ENCODE measurements at places on chromosomes 12 and 14. TPM values are rescaled to one million over a fixed set of nuclear protein-coding genes. Genes with fewer than 3 reads are reported as not detected.

FGF6 gene
- total RNA-seq = not detected

GRCh38 chr14:93333631-93334103, 831 bp upstream of the BTBD7 start:
- DNase-seq = no peak
- no peaks in the 10 kb centered on the region for H3K27me3 ChIP-seq
- peak overlapping the region; percentile 90 for H3K27ac ChIP-seq
- peak overlapping the region; percentile 86 for H3K4me3 ChIP-seq
- H3K36me3 ChIP-seq = no peaks in the 10 kb centered on the region

DNA sequence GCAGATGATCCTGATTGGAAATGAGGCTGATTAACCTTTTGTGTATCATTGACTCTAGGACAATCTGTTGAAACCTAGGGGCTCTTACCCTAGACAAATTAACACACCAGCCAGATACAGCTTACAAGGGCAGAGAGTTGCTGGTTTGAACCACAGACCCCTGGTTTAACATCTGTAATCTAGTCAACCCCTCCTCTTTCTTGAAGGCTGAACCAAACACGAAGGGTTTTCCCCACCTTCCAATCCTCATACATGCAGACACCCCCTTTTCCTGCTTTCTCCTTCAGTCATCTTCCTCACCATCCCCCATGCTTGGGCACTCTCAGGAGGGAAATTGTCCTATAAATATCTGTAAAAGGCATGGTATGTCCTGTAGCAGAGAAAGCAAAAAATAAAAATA, 126.0 kb upstream of the HIF1A start:
- peak overlapping the region; percentile 26 for H3K27ac ChIP-seq
- H3K4me1 ChIP-seq = no peaks in the 10 kb centered on the region
- no peaks in the 10 kb centered on the region for H3K36me3 ChIP-seq
- H3K27me3 ChIP-seq = no peaks in the 10 kb centered on the region
- peak overlapping the region; percentile 47 for H3K4me3 ChIP-seq

- H3K4me1 ChIP-seq = no peaks in the 10 kb centered on the region
- H3K4me3 ChIP-seq = no peak overlapping the region
- H3K27ac ChIP-seq = no peak overlapping the region
Observed at GRCh38 chr12:53603196-53603595, 23.0 kb downstream of the ATF7 start.

GRCh38 chr12:62903151-62903550, 31.8 kb downstream of the PPM1H start:
- no peaks in the 10 kb centered on the region for H3K4me1 ChIP-seq
- no peak overlapping the region for H3K27ac ChIP-seq
- DNase-seq = no peak
- no peaks in the 10 kb centered on the region for H3K27me3 ChIP-seq

AKAP3 gene
- total RNA-seq = 6.9 TPM

LMNTD1 gene
- total RNA-seq = not detected

DNA sequence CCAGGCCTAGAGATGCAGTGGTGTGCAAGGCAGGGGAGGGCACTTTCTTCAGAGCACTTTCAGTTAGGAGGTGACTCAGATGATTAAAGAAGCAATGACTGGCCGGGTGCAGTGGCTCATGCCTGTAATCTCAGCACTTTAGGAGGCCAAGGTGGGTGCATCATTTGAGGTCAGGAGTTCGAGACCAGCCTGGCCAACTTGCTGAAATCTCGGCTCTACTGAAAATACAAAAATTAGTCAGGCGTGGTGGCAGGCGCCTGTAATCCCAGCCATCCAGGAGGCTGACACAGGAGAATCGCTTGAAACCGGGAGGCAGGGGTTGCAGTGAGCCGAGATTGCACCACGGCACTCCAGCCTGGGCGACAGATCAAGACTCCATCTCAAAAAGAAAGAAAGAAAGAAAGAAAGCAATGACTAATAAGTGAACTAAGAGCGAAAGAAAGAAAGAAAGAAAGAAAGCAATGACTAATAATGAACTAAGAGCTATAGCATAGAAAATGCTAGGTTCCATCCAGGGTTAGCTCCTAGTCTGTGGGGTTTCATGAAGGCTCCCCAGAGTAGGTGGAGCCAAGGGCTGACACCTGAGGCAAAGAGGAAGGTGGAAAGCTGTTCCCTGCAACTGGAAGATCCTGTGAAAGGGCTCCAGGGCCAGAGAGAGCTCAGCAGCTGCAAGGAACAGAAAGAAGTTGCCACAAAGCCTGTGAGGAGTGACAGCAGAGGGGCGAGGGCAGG, 334.5 kb downstream of the CACNA1C start:
- H3K27ac ChIP-seq = no peak overlapping the region
- H3K4me3 ChIP-seq = no peak overlapping the region
- no peaks in the 10 kb centered on the region for H3K27me3 ChIP-seq
- peak; percentile 32 for DNase-seq

YEATS4 gene
- 29.0 TPM for total RNA-seq

DNA sequence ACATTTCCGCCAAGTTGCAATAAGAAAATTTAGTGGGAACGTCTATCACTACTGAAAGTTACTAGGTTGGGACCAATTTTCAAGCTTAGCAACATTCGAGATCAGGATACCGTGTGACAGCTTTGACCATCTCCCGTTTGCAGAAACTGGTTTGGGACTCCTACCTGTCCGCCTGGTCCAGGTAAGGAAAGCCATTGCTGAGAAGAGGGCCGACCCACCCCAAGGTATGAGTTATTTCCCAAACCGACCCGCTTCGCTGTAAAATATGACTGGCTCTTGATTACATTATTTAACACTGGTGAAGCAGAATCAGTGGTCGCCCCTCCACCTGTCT, 271 bp downstream of the DNAI7 start:
- H3K27me3 ChIP-seq = no peaks in the 10 kb centered on the region
- H3K4me1 ChIP-seq = peaks cover 8% of the 10 kb centered on the region
- no peaks in the 10 kb centered on the region for H3K36me3 ChIP-seq
- DNase-seq = no peak

- no peak overlapping the region for H3K27ac ChIP-seq
- H3K36me3 ChIP-seq = no peaks in the 10 kb centered on the region
- H3K27me3 ChIP-seq = no peaks in the 10 kb centered on the region
- DNase-seq = no peak
- H3K4me3 ChIP-seq = no peak overlapping the region
- H3K4me1 ChIP-seq = no peaks in the 10 kb centered on the region
Observed at GRCh38 chr12:75994069-75994740, 37.4 kb downstream of the PHLDA1 start.

DNA sequence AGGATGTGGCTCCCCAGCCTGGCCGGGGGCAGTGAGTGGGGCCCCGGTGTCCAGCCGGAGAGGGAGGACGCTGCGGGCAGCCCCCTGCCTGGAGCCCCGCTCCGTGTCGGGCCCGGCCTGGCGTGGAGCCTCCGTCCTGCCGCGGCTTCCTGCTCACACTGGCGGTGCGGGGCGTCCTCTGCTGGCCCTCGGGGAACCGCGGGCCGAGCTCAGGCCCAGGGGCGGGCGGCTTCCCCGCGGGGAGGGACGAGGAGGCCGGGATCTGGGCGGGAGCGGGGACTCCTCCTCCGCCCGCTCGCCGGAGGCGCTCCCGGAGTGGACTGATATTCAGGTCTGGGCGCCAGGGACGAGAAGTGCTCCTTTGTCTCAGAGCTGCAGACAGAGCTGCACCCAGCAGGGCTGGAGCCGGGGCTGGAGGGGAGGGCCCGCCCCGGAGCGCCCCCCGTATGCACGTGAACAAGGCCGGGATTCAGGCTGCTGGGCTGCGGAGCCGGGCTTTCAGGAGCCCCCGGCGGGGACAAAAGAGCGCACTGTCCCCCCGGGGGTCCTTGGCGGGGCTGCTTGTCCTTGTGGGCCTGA, 2.2 kb downstream of the MMP17 start:
- no peaks in the 10 kb centered on the region for H3K36me3 ChIP-seq
- H3K27me3 ChIP-seq = no peaks in the 10 kb centered on the region
- no peak for DNase-seq
- no peak overlapping the region for H3K27ac ChIP-seq
- H3K4me3 ChIP-seq = peak overlapping the region; percentile 13
- peaks cover 19% of the 10 kb centered on the region for H3K4me1 ChIP-seq

PPP4R4 gene
- 2.4 TPM for total RNA-seq

VWF gene
- not detected for total RNA-seq

SLCO1C1 gene
- not detected for total RNA-seq

DNA sequence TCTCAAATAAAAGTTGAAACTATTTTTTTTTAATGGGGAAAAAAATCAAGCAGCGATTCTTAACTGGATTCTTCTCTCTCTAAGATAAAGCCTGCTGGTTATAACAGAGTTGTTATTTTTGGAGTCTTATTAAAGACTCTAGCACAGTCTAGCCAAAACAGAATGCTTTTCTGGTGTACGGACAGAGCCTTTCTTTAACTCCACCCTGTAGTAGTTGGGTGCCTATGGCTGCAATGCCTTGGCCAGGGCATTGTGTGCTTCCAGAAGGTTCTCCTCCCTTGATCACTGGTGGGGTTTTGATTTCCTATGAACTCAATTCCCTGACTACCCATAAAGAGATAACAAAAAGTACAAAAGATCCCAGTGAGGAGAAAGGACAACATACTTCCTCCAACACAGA, 35.7 kb upstream of the TC2N start:
- DNase-seq = no peak
- H3K27me3 ChIP-seq = no peaks in the 10 kb centered on the region
- no peaks in the 10 kb centered on the region for H3K4me1 ChIP-seq
- no peak overlapping the region for H3K4me3 ChIP-seq
- no peaks in the 10 kb centered on the region for H3K36me3 ChIP-seq

DNA sequence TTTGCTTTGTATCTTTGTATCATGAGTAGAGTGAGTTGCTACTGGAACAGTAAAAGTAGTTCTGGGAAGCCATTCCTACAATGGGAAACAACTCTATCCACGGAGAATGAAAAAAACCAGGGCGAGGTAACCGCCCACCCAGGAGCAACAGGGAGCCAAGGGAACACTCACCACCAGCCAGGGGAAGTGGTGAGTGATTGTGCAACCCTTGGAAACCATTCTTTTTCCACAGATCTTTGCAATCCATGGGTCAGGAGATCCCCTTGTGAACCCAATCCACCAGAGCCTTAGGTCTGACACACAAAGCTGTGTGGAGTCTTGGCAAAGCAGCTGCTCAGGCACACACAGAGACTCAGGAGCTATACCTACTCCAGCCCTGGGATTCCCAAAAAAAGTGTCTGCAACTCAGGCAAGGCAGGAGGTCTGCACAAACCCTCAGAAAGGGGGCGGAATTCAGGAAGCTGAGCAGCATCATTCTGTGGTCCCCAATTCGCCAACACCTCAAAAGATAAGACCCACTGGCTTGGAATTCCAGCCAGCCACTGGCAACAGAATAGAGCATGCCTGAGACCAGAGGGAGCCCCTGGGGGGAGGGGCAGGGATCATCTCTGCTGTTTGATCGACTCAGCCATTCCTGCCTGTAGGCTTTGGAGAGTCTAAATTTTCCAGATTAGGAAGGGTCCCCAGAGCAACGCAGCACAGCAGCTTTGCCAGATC, 52.1 kb upstream of the PPFIA2 start:
- H3K4me1 ChIP-seq = no peaks in the 10 kb centered on the region
- DNase-seq = no peak
- H3K36me3 ChIP-seq = no peaks in the 10 kb centered on the region
- H3K27me3 ChIP-seq = no peaks in the 10 kb centered on the region
- H3K4me3 ChIP-seq = no peak overlapping the region

MLXIP gene
- 57.0 TPM for total RNA-seq

DNA sequence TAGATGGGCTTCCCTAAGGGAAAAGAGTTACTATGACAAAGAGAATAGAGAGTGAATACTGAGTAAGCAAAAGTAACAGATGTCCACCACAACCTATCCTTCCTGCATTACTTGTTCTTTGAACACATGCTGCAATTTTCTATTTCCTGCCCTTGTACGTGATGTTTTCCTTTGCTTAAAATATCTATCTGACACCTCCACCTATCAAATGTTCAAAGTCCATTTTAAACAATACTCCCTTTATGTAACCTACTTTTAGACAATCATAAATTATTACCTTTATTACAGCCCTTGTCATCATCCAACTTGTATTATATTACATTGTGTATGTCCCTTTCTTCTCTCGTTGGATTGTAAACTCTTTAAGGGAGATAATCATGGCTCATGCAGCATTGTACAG, 147.2 kb upstream of the DYRK2 start:
- no peak for DNase-seq
- no peaks in the 10 kb centered on the region for H3K27me3 ChIP-seq
- H3K4me3 ChIP-seq = no peak overlapping the region
- no peaks in the 10 kb centered on the region for H3K36me3 ChIP-seq
- no peaks in the 10 kb centered on the region for H3K4me1 ChIP-seq

- H3K27me3 ChIP-seq = no peaks in the 10 kb centered on the region
- no peaks in the 10 kb centered on the region for H3K36me3 ChIP-seq
- no peak for DNase-seq
- no peak overlapping the region for H3K4me3 ChIP-seq
- no peaks in the 10 kb centered on the region for H3K4me1 ChIP-seq
- H3K27ac ChIP-seq = no peak overlapping the region
Observed at GRCh38 chr12:132399092-132400010, 70.0 kb upstream of the GALNT9 start.

ADAM20 gene
- 0.61 TPM for total RNA-seq

DNA sequence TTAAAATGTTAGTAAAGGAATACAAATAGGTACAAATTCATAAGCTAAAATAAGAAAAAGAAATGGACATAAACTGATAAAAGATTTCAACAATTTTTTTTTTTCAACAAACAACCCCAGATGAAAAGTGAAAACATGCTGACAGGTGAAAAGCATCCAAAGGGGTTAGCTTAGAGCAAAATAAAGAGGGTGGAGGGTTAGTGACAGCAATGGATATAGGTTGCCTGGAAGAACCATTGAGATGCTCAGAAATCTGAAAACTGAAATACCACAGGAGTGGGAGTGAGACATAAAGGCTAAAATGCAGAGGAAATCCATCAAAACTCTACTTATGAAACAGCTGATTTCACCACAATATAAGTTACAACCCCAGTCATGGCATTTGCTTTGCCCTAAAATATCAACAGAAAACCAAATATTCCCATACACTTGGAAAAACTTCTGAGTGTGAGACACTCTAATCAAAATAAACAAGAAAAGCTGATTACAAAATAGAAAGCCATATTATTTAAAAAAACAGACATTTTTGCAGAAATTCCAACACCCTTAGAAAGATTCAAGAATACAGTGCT, 136.3 kb upstream of the PLEKHG7 start:
- DNase-seq = no peak
- H3K27ac ChIP-seq = no peak overlapping the region
- no peaks in the 10 kb centered on the region for H3K27me3 ChIP-seq

GRCh38 chr14:93957333-93957710, 19.0 kb downstream of the ASB2 start:
- H3K27ac ChIP-seq = no peak overlapping the region
- peaks cover 58% of the 10 kb centered on the region for H3K4me1 ChIP-seq
- no peak overlapping the region for H3K4me3 ChIP-seq
- no peak for DNase-seq
- H3K36me3 ChIP-seq = no peaks in the 10 kb centered on the region

SIX6 gene
- total RNA-seq = not detected

IL31 gene
- total RNA-seq = not detected

GPR84 gene
- total RNA-seq = not detected

GRCh38 chr14:102507081-102507856, 2.3 kb downstream of the ANKRD9 start:
- H3K27ac ChIP-seq = no peak overlapping the region
- H3K4me1 ChIP-seq = peaks cover 4% of the 10 kb centered on the region
- H3K36me3 ChIP-seq = no peaks in the 10 kb centered on the region
- H3K27me3 ChIP-seq = no peaks in the 10 kb centered on the region
- H3K4me3 ChIP-seq = no peak overlapping the region
- no peak for DNase-seq

IGFBP6 gene
- total RNA-seq = not detected

Data from naive thymus-derived CD4-positive, alpha-beta T cell (primary cell).